AG09319 (cell line): ENCODE measurements at places on chromosomes 12 and 14.

DNA sequence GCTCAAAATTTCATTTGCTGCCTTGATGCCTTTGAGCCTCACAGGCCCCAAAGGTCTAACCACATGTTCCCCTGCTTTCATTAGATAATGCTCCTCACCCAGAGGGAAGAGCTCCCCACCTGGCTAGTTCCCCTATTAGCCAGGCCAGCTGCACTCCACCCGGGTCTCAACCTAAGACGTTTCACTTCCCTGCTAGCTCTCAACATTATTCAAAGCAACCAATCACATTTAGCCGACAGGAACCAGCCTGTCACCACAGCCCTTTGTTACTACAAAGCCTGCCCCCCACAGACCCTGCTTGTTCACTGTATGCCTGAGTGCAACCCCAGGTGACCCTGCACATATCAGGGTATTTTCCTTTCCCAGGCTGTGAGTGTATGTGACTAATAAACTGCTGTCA lies 78.6 kb downstream of the SLC15A5 start:
- DNase-seq, result no peak

DNA sequence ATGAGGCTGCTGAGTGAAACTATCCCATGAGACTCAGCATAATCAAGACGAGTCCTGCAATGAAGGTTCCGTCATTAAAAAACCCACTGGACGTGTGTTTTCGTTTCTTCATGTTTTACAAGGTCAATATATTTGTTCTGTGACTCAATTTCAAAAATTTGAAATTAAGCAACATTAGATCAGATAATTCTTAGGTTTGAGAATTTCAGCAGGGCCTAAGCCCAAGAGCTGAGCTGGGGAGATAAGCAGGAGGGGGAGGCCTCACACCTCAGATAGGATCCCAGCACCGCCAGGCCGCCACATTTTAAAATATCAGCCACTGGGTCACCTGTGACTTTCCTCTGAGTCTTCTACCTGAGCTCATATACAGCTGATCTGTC lies 13.3 kb downstream of the STX2 start:
- DNase-seq, result no peak

GRCh38 chr14:30820674-30821073 lies 53.7 kb upstream of the COCH start:
- no peak for DNase-seq

DNA sequence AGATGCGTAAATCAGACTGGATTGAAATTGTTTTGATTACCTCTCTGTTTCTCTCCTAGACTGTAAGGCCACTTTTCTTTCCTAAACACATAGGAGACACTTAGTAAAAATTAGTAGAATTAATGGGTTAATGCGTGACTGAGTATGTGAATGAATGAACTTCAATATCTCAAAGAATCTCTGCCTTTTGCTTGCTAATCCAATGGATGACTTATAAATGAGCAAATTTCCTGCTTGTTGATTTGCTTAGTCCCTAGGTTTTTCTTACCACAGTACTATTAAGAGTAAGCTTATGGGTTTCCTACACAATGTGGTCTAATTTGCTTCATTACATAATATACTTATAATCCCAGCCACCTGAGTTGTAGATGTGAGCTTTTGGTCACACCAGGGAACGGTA lies 164.1 kb downstream of the SRGAP1 start:
- DNase-seq, result no peak

DNA sequence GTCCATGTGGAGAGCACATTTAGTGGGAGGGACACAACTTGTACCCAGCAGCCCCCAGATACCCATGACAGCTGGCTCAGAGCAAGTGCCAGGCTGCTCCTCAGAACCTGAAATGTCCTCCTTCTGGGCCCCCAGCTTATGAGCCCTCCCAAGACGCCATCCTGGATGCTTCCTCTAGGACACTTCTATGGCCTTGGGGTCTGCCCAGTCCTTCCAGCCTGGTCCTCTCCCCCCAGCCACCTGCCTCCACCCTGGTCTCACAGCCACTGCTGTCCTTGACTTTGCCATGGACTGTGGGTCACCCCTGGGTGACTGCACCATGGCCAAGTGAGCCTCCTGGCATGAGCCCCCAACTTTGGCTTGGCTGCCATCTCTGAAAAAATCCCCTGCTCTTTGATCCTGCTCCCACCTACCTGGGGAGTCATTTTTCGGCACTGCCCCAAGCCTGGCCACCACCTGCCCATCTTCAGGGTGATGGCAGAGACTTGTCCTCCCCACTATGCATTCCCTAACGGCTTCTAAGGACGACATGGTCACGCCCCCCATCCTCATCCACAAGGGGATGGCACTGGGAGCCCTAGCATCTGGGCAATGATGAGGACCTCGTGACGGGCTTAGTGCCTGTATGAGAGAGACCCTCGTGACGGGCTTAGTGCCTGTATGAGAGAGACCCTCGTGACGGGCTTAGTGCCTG lies 323.7 kb downstream of the TMEM121 start:
- DNase-seq, result no peak

- DNase-seq, result no peak
These were observed 160.5 kb downstream of the ANO2 start for GRCh38 chr12:5784462-5785130.

DNA sequence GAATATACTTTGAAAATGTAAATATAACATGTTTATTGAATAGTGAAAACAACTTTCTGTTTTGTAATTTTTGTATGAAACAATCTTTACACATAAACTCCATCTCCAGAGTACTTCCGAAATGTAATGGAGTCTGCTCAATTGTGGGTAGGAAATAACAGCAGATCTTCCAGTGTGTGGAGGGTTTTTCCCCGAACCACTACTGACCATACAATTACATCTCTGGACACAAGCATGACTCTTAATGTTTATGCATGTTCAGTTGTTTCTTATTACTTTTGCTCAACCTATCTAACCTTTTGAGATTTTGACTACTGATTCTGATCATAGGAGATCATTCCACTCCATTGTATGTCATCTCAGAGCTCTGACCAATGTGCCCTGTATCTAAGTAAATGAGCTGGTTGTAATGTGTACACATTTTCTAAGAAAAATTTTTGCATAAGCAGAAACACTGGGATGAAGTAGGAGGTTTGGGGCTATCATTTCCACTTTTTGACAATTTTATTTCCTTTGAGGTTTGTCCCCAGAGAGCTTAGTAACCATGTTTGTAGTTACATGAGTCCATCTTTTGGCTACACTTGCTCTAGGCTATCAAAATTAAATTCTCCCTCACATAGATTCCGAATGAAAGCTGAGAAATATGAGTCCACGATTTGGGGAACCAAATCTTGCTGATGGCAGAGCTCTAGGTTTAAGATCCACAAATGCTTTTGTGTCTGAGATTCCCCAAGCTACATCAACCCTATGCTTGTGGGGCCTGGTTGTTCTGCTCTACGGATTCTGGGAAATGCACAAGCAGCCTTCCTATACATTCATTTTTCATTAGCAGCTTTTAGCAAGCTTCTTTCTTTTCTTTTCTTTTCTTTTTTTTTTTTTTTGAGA lies 21.4 kb upstream of the CLEC4D start:
- no peak for DNase-seq

DNA sequence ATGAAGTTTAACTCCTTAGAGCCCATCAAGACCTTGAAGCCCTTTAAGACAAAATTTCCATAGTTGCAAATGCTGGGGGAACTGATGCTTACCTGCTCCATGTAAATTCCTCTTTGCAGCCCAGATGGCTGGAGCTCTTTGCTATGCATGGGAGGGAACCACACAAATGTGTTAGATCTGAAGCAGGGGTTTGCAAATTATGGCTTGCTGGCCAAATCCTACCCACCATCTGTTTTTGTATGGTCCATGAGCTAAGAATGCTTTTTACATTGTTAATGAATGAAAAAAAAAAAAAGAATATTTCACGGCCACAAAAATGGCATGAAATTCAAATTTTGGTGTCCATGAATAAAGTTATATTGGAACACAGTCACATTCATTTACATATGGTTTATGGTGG lies 74.6 kb downstream of the GCH1 start:
- no peak for DNase-seq

- DNase-seq, result peak; percentile 45
These were observed 86.8 kb downstream of the RFLNA start for GRCh38 chr12:124381456-124382296.

DNA sequence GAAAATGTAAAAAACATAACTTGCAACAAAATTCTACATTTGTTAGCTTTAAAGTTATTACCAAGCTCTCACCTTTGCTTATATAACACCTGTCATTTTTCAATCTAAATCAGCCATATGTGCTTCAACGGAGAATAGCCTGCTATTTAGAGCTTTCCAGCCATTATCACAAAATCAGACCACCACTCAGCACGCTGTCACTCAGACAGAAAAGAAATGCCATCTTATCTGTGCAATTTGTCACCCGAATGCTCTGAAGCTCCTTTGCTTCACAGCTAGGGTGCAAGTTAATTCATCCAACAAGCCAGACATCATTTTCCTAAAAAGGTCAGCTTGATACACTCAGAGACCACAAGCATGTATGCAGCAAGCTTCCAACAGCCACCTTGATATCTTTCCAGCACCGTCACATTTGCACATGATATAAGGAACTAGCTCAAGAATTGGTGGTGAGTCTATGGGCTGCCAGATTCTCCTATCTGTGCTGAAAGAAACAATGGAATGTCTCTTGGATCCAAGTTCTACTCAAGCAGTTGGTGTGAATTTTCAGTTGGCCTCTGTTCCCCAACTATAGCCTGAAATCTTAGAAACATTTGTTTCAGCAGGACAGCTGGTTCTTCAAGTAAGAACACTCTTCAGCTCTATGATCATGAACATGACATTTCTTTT lies 20.0 kb upstream of the IFNG-AS1 start:
- DNase-seq, result no peak

DNA sequence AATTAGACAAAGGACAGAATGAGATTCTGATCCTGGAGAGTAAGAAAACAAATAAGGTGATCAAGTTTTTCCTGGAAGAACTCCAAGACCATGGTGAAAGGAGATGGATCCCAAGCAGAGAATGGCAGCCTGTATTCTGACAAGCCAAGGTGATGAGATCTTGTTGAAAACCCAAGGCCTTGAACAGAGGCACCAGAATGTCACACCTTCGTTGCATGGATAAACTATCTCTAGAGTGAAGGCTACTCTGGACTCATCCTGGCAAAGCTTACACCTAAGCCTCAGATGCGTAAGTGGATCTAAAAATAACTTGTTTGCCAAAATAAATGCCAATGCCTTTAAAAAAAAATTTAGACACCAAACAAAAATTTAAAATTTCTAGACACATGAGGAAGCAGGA lies 605.9 kb downstream of the ETNK1 start:
- no peak for DNase-seq

GRCh38 chr14:92665661-92666110 lies 82.7 kb downstream of the LGMN start:
- DNase-seq, result no peak

DNA sequence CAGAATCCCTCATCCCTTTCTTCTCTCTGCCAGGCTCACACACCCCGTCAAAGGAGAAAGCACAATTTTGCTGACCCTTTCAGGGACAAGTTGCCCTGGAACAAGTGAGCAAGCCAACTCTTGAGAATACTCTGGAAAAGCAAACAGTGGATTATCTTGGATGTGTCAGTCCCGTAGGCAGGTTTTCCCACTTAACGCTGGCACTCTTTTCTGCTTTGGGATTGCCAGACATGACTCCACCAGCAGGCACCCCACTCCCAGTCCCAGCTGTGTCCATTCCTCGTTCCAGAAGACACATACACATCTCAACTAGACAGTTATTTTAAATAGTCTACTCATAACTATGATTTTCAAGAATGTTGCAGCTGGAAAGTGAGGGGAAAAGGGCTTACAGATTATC lies 145.5 kb upstream of the CDKN3 start:
- no peak for DNase-seq

GRCh38 chr12:18747895-18748294 lies 10.0 kb downstream of the CAPZA3 start:
- peak; percentile 70 for DNase-seq

GRCh38 chr14:60323199-60323896 lies 74.3 kb downstream of the PPM1A start:
- no peak for DNase-seq

GRCh38 chr12:92237762-92238523 lies 92.3 kb upstream of the BTG1 start:
- no peak for DNase-seq

DNA sequence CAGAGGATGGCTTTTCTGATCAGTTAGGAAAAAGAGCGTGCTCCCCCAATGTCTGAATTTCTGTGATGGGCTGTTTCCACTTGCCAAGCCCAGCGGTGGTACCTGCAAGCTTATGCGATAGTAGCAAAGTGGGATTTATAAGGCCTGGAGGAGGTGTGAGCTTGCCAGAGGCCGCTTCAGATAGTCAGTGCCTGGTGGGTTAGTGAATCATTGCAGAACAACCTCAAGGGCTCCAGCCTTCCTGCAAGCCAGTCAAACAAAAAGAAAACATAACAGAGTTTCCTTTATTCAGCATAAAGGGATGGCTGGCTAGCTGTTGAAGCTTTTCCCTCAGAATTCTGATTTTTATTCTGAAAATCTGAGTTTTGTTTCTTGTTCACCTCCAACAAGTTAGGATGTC lies 7.6 kb upstream of the BMP4 start:
- no peak for DNase-seq

DNA sequence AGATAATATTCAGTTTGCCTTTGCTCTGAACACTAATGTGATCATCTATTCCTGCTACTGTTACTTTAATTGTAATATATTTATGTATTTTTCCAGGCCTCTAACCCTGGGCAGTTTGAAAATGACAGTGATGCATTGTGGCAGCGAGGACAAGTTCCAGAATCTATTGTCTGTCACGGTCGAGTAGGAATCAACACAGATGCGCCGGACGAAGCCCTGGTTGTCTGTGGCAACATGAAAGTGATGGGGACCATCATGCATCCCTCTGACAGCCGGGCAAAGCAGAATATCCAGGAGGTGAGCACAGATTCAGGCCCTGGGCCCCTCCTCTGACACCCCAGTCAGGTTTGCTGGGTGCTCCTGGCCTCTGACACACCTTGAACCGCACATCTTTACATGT lies 78.5 kb downstream of the MYRFL start:
- no peak for DNase-seq

- DNase-seq, result no peak
These were observed 234.3 kb downstream of the DACT1 start for GRCh38 chr14:58872061-58872460.

DNA sequence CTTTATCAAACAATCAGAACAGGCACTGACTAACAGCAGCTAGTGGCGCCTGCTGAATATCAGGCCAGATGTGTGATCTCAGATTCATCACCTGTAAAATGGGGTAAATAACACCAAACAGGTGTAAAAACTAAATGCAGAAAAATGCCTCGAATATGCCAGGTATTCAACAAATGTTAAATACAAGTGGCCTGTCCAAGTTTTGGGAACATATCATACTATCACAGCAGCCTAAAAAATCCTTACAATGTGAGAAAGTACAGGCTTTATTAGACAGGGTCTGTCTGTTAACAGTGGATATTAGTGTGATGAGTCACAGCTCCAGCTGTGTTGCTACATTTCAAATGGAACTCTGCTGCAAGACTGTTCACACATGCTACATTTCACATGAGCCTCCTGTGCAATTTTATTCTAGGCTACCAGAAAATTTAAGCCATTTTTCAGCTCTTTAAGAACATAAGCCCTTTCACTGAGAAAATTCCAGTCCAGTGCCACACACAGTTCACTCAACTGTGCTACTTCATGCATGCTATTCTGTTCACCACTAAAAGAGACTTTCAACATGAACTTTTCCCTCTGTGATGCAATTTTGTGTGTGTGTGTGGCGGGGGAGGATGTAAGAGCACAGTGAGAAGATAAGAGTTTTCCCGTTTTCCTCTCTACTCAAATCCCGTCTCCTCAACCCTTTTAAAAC lies 56.7 kb downstream of the MSRB3 start:
- peak; percentile 54 for DNase-seq
